Lung (tissue), 17 donors: ENCODE measurements at places on chromosomes 11 and 22. TPM values are rescaled to one million over a fixed set of nuclear protein-coding genes. Genes with fewer than 3 reads are reported as not detected.

- peak; percentile 70 for DNase-seq
Observed at GRCh38 chr22:30396871-30397655, at the start of gene SEC14L2. SEC14L2 (plus strand) TSS chr22:30397018; CDS start chr22:30397117, 99 bp downstream.

- no peak for DNase-seq
Observed at GRCh38 chr11:15468466-15468865, 353.7 kb downstream of the INSC start.

- DNase-seq, result no peak
Observed at GRCh38 chr11:113647108-113647507, 59.0 kb downstream of the TMPRSS5 start.

DNA sequence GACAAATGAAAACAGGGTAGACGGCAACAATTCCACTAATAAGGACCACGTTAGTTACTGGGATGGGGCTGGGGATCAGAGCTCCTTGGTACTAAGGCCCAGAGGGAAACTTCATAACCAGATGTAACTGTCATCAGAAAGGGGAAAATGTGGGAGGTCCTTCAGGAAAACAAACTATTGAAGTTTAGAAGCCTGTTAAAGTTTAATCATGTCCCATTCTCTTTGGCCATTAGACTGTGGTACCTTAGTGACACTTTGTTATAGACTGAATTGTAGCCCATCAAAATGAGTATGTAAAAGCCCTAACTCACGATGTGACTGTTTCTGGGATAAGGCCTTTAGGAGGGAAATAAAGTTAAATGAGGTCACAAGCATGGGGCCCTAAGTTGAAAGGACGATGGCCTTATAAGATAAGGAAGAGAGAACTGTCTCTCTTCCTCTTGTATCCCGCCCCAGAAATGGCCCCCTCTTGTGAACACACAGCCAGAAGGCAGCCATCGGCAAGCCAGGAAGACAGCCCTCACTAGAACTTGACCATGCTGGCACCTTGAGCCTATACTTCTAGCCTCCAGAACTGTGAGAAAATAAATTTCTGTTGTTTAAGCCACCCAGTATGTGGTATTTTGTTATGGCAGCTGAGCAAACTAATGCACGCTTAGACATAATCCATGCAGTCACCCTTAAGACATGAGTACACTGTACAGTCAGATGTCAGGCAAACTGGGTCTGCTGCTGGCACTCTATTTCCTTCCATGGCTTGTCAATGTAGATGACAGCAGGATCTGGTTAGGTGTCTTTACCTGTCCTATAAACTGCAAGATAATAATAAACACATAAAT lies 26.9 kb upstream of the USP47 start:
- DNase-seq, result no peak

Gene NLRP6
- total RNA-seq, result 2.1 TPM
